Lung (tissue), 17 donors: ENCODE measurements at places on chromosomes 2 and 18. TPM values are rescaled to one million over a fixed set of nuclear protein-coding genes. Genes with fewer than 3 reads are reported as not detected.

The CKAP2L gene
- total RNA-seq = 4.0 TPM

DNA sequence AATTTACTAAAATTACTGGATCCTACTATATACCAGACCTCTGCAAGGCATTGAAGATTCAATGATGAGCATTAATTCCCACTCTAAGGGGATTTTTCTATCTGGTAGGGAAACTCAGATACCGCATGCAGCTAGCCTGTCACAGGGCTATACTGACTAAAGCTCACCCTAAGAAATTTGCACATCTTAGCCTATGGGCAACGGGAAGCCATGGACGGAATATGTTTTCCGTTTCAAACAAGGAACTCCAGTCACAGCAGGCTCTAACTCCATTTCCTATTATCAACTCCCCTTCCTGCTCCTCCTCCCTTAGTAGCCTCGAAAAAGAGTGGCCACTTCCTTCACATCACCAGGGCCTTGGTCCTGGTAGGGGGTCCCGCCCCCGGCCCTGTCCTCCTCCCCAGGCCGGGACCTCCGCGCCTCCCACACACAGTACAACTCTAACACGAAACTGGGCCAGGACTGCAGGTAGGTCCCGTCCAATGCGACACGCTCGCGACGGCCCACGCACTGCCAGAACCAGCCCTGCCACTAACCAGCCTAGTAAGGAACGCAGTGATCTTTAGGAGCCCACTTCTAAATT lies 659 bp upstream of the COX5B start:
- peaks cover 13% of the 10 kb centered on the region for H3K36me3 ChIP-seq
- peak overlapping the region; percentile 84 for H3K27ac ChIP-seq
- peak overlapping the region; percentile 42 for H3K4me3 ChIP-seq
- H3K4me1 ChIP-seq = peaks cover 7% of the 10 kb centered on the region

DNA sequence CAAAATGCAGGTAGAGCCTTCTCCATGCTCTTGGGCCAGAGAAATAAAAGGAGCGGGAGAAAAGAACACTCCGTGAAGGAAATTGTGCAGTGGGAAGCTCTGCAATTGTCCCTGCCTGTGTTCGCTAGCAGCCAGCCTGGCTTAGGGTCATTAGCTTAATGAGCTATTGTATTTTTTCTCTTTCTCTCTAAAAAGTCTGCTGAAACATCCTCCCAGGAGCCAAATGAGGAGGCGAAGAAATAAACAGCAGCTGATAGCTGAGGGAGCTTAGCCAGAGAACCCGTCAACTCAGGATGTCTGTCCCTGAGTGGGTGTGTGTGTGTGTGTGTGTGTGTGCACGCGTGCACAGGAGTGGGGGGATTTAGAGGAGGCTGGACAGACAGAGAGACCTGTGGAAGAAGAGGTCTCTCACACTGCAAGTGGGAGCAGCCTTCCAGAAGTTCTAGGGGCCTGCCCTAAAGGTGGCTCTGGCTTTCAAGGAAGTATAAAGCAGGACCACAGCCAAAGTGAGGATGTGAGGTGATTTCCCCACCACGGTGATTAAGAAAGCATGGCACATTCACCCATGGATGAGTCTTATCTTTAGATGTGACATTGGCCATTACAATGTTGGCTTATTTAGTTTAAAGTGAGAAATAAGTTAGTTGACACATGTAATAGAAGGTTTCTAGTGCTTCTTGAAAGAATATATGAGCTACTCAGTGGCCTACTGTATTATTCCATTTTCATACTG lies 690.4 kb downstream of the RNF144A start:
- no peak overlapping the region for H3K27ac ChIP-seq
- no peaks in the 10 kb centered on the region for H3K27me3 ChIP-seq
- peak; percentile 43 for DNase-seq
- no peaks in the 10 kb centered on the region for H3K36me3 ChIP-seq

The GAREM1 gene
- total RNA-seq = 12.6 TPM

- no peak overlapping the region for H3K27ac ChIP-seq
- H3K36me3 ChIP-seq = no peaks in the 10 kb centered on the region
- DNase-seq = no peak
Measured at GRCh38 chr2:75844651-75845050, 133.9 kb upstream of the GCFC2 start.

DNA sequence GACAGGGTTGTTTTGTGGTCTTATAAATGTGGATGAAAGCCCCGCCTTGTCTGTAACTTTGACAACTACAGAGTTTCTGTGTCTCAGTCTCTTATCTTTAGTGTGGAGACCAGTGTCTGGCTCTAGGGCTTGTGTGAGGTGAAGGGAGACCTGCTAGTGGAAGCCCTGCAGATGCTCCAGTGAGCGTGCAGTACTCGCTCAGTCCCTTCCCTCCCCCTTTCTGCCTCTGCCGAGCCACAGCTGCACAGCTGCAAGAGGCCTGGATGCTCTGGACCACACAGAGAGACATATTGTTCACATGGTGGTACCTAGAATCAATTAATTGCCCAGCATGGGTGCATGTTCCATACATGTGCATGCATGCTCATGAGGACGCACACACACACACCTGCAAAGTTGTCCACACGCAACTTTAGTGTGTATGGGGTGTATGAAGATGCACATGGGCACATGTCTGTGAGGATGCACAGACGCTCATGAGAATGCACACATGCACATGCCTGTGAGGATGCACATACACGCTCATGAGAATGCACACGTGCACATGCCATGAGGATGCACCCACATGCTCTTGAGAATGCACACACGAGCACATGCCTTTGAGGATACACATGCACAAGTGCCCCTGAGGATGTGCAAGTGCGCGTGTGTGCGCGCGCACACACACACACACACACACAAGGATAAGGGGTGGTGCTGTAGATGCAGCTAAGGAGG lies 282.1 kb upstream of the HS6ST1 start:
- H3K4me1 ChIP-seq = no peaks in the 10 kb centered on the region
- H3K27ac ChIP-seq = no peak overlapping the region
- no peaks in the 10 kb centered on the region for H3K27me3 ChIP-seq
- no peak overlapping the region for H3K4me3 ChIP-seq

GRCh38 chr2:15133461-15133860 lies 427.7 kb downstream of the NBAS start:
- no peaks in the 10 kb centered on the region for H3K27me3 ChIP-seq
- no peak overlapping the region for H3K4me3 ChIP-seq
- no peak for DNase-seq
